ENCODE measurements at places on chromosomes 1 and 21.

- no peak for DNase-seq
These were observed 39.9 kb upstream of the POFUT2 start for GRCh38 chr21:45327441-45328197.

DNA sequence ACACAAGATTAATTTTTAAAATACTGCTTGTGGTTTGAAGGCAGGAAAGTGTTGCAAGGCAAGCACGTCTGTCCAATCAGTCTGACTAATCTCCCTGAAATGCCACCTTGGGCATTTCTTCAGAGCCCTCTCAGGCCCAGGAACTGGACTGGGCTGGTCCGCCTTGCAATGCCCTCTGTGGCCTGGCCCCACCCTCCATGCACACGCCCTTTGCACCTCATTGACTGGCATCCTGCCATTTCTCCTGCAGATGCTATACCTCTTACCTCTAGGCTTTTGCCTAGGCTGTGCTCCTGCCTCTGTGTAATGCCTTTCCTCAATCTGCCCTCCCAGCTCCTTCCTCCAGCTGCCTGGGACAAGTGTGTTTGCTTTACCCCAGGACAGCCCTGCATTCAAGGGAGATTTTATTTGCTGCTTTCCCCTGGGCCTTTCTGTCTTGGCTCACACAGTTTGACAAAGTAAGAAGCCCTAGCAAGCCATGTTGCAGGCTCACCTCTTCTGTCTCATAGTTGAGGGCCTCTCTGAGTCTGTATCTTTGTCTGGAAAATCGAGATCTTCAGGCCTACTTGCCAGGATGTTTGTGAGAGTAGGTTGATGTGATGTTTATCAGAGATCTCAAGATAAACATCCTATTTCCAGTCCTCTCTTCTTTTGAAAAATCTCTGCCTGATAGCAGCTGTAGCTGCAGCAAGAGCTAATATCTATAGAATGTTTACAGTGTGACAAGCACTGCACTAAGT lies 149.2 kb upstream of the JUN start:
- no peak for DNase-seq

- no peak for DNase-seq
These were observed 102.8 kb upstream of the SERTAD4 start for GRCh38 chr1:210129759-210130158.

- DNase-seq, result no peak
These were observed 1.4 kb upstream of the IPO9 start for GRCh38 chr1:201827321-201828216.

Measured in thymus (tissue), 14 donors.